NAMALWA (cell line): ENCODE measurements at places on chromosomes 3 and 15.
A peak's percentile ranks its signal among the peaks of the same experiment; 100 is the strongest.

GRCh38 chr3:182793663-182794454 lies 555 bp downstream of the ATP11B start:
- peak; percentile 72 for DNase-seq

GRCh38 chr3:126213379-126214028 lies 33.1 kb upstream of the ALDH1L1 start:
- DNase-seq, result no peak

- no peak for DNase-seq
Observed at GRCh38 chr3:12132881-12133280, 25.8 kb downstream of the TIMP4 start.

DNA sequence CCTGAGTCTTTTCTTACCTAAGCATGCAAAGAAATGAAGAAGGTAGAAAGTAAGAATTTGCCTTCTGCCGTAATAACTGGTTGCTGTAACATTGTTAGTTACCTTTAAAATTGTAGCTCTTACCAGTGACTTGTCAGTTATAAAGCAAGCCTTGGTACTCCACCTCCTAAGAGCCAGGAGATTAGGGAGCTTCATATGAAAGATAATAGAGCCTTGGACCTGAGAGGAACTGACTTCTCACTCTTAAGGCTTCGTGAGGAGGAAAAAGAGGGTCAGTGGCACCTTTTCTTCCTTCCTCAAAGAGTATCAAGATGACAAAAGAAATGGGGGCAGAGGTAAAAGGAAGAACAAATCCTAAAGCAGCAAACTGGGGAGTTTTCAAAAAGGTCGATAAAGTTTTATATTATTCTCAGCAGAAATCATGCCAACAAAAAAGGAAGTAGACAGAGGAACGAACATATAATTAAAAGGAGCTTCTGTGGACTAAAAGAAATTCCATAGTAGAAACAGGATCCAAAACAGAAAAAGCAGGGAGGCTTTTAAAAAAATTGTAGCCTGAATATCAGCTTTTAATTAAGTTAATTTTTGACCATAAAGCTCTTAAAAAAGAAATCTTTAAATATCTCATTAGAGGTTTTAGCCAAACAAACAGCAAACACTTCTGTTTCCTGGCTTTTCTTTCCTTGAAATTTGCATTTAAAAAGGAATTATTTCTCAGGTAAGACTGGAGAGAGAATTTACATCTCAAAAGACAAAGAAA lies 847.1 kb upstream of the ALCAM start:
- DNase-seq, result no peak

DNA sequence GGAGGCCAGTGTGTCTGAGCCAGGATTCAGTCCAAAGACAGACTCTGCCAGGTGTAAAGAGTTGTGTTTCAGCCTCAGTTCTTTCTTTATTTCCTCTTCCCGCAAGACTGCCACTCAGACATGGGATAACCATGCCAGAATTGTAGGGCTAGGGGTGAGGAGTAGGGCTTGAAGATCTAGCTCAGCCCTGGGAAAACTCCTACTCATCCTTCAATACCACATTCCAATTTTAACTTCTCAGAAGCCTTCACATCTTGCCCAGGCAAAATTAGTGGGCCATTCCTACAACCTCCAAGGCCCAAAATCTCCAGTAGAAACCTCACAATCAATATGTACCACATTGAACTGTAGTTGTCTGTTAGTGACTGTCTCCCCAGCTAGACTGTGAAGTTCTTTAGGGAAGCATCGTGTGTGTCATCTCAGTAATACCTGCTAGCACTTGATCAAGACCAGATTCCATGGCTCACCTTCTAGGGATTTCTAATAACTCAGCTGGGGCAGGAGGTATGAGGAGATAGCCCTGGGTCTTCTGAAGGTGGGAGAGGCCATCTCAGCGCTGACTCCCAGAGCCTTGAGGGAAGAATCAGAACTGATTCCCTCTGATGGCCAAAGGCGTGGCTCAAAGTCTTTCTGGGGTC lies 19.7 kb downstream of the HRH1 start:
- DNase-seq, result no peak

DNA sequence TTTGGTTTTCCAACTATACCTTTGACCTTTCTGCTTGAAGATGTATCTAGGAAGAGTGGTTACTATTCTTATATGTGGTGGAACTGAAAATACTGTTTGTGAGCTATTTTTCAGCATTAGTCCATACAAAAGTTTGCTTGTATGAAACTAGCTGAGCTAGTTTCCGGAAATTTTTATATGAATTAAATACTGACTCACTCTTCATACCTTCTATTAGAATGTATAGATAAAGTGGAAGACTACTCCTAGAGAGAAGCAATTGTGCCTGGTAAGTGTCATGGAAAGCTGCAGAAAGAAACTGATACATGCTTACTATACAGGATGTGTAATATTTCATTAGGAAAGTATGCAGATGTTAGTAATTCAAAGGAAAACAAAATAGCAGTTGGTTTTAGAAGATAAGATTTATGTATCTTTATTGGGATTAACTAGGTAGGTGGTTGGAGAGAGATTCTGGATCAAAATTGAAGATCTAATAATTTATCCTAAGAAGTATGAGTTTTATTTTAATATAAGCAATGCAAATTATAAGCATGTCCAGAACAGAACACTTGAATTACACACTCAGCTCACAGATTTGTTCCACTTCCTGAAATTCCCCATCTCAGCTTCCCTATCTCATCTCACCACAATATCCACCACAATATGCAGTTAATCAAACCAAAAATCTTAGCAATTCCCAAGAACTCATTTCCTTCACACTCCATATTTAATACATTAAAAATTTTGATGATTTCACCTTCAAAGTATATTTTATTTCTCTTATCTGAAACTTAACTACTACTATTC lies 82.8 kb downstream of the BCHE start:
- DNase-seq, result no peak

GRCh38 chr15:69390575-69390974 lies 23.6 kb upstream of the KIF23 start:
- no peak for DNase-seq

GRCh38 chr3:15708882-15709677 lies 88.7 kb downstream of the ANKRD28 start:
- DNase-seq, result no peak

- DNase-seq, result peak; percentile 52
Observed at GRCh38 chr3:25910997-25911396, 121.1 kb downstream of the OXSM start.

DNA sequence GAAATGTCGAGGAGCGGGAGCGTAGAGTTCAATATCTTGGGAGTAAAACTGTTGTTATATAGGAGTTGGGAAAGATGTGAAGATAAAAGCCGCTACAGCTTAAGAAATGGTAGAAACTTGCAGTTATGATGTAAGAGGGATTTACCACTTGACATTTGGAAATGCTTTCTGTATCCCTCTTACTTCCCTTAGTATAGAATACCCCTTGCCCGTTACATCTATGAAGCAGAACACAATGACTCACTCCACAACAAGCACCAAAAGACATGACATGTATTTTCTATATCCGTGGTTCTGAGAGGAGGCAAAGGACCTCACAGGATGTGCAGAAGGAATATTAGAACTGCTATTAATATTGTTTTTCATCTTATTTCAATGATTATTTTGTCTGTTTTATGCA lies 254.2 kb upstream of the NR2F2 start:
- no peak for DNase-seq

GRCh38 chr15:33027306-33028035 lies 167.0 kb downstream of the FMN1 start:
- no peak for DNase-seq

GRCh38 chr3:9986230-9986725 lies 363 bp downstream of the EMC3 start:
- no peak for DNase-seq

GRCh38 chr3:13370609-13371008 lies 49.5 kb downstream of the NUP210 start:
- no peak for DNase-seq

- DNase-seq, result no peak
Observed at GRCh38 chr3:18201315-18201714, 223.8 kb downstream of the SATB1 start.

- no peak for DNase-seq
Observed at GRCh38 chr3:13623101-13623654, 74.3 kb downstream of the FBLN2 start.

GRCh38 chr3:45644791-45645201 lies 44.4 kb upstream of the SACM1L start:
- no peak for DNase-seq

DNA sequence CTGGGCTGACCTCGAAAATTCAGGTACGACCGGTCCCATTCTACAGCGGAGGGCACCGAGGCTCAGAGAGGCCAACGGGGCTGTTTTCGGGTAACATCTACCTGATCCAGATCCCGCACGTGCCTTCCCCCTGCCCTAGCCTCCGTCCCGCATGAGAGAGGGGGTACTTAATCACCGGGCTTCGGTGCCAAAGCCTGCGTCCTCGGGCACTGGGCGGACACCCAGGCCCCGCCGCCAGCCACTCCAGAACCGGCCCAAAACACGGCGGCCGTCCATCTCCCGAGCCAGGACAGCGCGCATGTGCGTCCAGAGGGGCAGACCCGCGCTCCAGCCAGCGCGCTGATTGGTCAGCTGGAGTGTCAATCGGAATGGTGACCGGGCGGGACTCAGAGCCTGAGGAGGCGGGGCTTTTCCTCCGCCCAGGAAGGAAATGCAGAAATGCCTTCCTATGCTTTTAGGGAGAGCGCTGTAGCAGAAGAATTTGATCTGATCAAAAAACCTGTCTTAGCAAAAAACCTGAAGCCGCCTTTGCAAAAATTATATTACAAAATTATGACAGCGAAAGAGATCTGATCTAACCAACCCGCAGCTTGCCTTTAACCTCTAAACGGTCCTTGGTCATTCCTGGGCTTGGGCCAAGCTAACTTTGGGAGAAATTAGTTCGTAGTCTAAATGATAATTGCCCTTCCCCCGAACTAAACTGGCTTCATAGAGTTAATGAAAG lies at the start of gene RPUSD3:
TSS of gene RPUSD3 (minus strand) at position 294 of the 724 bp plus-strand sequence. CDS start at position 276, 18 bp downstream.
- DNase-seq, result peak; percentile 95

- DNase-seq, result no peak
Observed at GRCh38 chr3:13507247-13507569, 27.1 kb downstream of the HDAC11 start.

DNA sequence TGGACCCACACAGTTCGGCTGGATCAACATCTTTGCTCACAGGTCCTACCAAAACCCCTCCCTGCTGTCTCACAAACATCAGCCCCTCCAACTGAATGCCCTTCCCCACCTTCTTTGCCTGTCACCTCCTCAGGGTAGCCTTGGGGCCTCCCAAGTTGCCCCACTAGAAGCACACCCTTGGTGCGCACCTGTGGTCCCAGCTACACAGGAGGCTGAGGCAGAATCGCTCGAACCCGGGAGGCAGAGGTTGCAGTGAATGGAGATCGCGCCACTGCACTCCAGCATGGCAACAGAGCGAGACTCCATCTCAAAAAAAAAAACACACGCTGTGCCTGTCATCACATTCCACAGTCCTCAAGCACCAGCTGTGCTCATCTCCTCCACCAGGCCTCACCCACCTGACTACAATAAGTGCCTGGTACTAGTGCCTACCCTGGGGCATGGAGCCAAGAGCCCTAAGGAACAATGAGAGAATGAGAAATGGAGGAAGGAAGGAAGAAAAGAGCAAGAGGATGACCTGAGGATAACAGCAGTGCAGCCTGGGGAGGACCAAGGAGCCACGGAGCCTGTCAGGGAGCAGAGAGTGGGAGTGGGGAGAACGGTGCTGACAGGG lies 26.0 kb downstream of the RPN1 start:
- DNase-seq, result no peak

DNA sequence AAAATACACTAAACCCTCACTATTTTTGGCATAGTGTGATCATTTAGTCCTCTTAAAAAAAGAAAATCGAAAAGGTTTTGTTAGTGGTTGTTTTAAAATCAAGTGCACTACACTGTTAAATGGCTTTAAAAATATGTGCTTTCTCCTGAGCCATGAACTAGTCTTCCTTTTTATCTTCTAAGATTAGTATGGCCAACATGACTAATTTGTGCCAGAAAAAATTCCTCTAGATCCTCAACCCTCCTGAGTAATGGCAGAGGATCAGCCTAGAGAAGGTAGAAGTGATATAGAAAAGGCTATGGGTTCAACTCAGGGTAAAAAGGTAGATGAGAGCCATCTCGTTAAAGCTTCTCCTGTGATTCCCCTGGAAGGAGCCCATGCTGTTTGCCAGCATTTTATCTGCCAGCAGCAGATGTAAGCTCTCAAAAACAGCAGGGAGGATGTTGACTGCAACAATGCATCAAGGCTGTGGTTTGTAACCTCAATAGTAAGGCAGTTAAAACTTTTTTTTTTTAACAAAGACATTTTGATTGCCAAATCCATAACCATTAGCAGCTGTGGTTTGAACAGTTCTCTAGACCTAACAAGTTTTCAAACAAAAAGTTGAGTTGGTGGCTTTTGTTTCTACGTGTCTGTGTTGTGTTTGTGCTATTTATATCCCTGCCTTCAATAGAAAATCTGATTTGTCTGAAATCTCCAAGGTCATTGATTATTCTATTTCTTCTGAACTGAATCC lies 30.2 kb upstream of the ZNF609 start:
- DNase-seq, result no peak

DNA sequence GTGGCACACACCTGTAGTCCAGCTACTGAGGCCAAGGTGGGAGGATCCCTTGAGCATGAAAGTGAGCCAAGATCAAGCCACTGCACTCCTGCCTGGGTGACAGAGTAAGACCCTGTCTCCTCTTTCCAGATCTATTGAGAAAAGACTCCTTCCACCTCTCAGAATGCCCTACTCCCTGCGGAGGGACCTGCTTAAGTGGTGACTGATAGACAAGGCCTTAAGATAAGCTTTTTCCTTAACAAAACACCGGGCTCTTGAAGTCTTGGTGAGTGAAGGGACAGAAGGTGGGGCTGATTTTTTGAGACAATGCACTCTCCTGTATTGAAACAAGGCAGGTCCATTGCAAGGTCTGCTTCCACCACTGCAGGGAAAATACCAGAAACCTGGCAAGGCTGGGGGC lies 338.4 kb upstream of the FRG2C start:
- DNase-seq, result no peak

DNA sequence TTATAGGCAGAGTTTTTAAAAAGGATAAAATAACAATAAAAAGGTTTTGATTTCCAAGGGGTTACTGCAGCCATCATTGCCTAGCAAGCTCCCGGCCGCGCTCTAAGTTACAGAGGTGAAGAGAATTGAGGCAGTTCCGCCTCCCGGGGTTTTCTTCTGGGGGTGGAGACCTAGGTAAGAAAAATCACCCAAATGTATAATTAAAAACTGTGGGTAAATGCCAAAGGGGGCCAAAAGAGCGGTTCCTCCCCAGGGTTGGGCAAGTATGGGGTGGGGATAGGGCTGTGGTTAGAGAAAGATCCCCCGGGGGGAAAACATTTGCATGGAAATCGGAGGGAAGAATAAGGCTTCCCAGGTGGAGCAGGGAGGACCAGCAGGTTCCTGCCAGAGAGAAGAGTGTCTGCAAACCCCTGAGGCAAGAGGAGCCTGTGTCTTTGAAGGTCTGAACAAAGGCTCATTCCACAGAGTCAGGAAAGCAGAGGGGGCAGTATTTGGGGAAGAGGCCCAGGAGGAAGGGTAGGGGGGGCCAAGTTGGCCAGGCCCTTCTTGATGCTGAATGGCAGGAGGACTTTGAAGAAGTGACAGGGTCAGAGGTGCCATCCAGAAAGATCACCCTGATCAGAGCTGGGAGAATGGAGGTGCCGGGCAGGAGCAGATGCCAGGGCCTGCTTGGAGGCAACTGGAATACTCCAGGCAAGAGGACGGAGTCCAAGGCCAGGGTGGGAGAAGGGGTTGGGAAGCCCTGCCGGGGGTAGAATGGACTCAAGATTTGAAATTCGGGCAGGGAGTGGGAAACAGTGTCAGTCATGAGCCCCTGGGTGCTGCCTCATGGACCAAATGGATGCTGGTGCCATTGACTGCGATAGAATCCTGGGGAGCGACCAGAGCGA lies 152.9 kb upstream of the RGMA start:
- no peak for DNase-seq

GRCh38 chr15:38176155-38176554 lies 76.5 kb upstream of the SPRED1 start:
- DNase-seq, result no peak
